ENCODE measurements at places on chromosomes 13 and 19.

GRCh38 chr19:10061717-10062310 lies 24.3 kb upstream of the SHFL start:
- DNase-seq: no peak

GRCh38 chr13:43731296-43731695 lies 55.5 kb downstream of the ENOX1 start:
- DNase-seq: no peak

DNA sequence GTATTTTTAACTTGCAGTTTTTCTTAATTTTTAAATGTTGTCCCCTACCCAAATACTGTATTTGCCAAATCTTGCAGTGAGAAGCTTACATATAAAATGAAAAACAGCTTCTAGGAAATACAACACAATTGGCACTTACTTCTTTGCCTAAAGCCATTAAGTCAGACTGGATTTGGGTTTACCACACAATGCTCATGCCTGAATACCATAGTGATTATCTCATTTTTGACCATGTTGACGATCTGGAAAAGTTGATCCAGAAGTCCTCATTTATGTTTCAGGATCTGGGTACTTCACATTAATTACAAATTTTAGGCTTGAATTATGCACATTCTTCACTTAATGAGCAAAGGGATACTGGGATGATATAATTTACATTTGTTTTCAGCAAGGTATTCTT lies 2.4 kb downstream of the RNF6 start:
- no peak for DNase-seq

- DNase-seq: no peak
These were observed 2316.2 kb upstream of the PCDH20 start for GRCh38 chr13:63731896-63732295.

DNA sequence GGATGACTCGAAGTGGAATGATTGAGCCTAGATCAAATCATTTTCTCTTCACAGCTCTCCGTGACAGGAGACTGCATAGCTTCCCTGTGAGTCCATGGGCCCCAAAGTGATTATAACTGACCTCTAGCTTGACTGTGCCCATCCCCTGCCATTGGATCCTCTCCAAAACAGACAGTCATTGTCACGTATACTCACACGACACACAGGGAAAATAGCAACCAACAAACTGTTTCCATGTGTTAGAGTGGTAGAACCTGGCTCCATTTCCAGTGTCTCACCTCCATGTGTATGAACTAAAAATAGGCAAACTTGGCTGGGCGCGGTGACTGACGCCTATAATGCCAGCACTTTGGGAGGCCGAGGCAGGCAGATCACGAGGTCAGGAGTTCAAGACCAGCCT lies 48.8 kb upstream of the NPAS1 start:
- DNase-seq: no peak

- DNase-seq: no peak
These were observed 835 bp downstream of the RSPH6A start for GRCh38 chr19:45814166-45814780.

GRCh38 chr13:50999641-51000040 lies 90.0 kb downstream of the RNASEH2B start:
- no peak for DNase-seq

GRCh38 chr19:366951-367350 lies 22.4 kb upstream of the MIER2 start:
- no peak for DNase-seq

DNA sequence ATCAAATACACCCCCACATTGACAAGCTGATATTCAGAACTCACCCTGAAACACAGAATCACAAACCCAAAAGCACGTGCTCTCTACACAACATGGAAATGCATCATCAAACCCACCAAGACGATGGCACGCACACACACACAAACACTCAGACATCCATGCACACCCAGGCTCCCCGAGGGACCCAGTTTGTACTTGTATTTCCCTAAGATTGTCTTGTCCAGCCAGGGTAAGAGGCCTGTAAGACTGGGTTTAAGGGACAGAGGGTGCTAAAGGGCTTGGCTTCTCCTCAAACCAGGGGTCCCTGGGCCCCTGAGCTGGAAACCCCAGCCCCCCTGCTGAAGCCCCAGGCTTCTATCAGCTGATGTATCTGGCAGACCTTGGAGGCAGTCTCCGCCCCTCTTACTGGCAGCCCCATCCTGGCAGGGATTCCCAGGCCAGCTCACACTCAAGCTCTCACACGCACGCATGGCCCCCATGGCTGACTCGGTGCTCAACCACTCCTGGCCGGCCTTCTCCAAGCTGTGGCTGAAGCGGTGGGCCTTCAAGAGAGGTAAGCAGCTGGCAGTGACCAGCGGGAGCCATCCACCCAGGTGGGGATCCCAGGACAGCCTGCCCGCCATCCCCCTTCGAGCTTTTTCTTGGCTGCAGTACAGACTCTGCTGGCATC lies 6.5 kb downstream of the ARHGEF18 start:
- DNase-seq: no peak

- DNase-seq: no peak
These were observed 250.8 kb downstream of the OXGR1 start for GRCh38 chr13:96743296-96744089.

DNA sequence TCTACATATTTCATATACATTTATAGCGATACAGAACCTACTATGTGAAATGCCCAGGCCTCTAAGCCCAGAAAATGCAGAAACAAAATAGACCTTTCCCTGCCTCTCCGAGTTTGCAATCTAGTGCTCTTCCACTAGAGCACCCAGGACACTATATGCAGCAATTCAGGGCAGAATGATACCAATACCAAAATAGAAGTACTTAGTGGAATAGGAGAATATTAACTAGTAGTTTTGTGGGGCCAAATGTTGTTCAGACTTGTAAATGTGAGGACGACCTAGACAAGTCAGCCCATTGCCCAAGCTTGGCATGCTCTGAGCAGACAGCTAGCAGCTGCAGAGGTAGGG lies 35.8 kb upstream of the FLT1 start:
- DNase-seq: no peak

GRCh38 chr13:45781553-45782326 lies 69.8 kb downstream of the SIAH3 start:
- no peak for DNase-seq

Data from T-cell (primary cell).